EH (cell line): ENCODE measurements at places on chromosomes 3 and 15.
A peak's percentile ranks its signal among the peaks of the same experiment; 100 is the strongest.

DNA sequence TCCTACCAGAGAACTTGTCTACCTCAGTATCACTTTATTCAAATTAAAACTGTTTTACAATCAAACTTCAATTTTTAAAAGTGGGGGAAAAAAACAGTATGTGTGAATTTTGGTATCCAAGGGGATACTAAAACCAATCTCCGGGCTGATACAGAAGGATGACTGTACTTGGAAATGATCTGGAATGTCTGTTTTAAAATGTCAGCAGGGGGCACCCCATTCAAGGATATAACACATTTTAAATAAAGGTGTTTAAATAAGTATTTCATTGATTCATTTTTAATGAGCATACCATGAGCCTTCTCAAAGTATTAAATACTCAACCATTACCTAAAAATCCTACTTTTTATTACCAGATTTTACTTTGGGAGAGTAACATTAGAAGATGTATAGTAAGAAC is 67.9 kb downstream of the ULK4 start:
- DNase-seq, result peak; percentile 63

GRCh38 chr15:76951220-76951619 is 19.7 kb downstream of the RCN2 start:
- no peak for DNase-seq

GRCh38 chr3:40191251-40191650 is 118.3 kb upstream of the EIF1B start:
- no peak for DNase-seq

DNA sequence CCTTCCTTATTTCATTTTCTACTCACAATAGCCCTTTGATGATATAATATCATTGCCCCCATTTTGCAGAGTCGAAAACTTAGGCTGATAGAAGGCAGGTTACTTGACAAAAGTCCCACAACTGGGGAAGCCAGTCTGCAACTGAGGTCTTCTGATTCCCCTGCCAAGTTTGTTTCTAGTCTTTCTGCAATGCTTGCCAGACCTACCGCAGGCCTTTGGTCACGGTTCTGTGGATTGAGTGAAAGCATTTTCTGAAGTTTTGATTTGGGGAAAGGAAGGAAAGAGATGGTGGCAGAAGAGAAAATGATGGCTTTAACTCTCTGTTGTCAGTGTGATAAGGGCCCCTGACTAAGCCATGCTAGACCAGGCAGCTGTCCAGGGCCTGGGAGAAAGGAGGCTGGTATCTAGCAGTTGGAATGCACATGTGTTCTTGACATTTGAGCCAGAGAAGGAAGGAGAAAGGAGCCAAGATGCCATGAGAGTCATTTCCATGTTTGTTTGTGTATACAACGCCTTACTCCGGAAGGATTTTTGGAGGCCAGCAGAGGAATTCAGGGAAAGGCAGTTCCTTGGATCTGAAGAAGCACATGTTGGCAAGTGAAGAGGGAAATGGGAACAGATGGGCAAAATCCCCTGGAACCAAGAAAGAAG is 29.9 kb downstream of the FAH start:
- DNase-seq, result peak; percentile 88

GRCh38 chr3:142029791-142030190 is 119.6 kb downstream of the TFDP2 start:
- no peak for DNase-seq

DNA sequence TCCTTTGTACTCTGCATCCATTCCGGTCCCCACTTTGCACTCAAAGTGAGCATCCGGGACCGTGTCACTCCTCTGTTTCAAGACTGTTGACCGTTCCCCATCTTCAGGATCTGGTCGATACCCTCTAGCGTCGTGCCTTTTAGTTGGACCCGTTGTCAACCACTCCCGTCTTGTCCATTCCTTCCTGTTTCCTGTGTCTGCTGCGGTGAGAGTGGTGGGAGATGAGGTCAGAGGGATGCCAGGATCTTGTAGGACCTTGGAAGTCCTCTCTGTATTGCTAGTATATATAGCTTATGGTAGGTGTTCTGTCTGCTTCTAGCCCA is 624 bp downstream of the BRK1 start:
- peak; percentile 70 for DNase-seq

- DNase-seq, result no peak
These were observed 154.7 kb upstream of the GOLIM4 start for GRCh38 chr3:168250415-168250861.

GRCh38 chr15:43361313-43361903 is 9.4 kb downstream of the ZSCAN29 start:
- DNase-seq, result peak; percentile 3

DNA sequence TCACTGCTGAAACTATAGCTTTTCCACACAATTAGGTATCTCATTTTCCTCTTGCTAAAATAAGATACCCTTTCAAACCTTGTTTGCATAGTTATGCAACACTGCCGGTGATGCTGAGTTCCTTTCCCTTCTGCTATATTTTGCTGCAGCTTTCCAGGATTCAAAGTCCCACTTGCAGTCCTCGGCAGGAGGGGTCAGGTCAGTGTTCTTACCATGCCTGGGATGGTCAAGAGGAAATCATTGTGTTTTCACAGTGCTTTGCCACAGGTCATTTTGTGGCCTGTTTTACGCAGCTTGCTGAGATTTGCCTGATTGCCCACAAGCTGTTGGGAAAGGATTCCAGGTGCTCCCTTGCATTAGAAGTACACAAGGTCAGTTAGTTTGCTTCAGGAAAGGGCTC is 156.9 kb downstream of the B3GALNT1 start:
- DNase-seq, result no peak

DNA sequence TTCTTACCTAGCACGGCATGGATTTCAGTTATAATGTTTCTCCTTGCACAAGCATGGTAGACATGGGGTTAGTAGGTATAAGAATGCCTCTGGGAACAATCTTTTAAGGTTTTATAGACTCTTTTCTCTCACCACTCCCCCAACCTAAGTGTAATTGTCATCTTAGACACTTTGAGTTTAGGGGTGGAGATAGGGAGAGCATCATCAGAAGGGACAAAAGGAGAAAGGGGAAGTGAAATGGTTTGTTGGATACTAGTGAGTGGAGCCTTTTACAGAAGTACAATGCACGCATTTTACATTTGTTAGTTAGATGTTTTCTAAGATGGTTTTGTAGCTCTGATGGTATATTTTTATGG is 189.2 kb downstream of the TP63 start:
- no peak for DNase-seq
